Activated CD4-positive, alpha-beta T cell treated with anti-CD3 and anti-CD28 coated beads, Interleukin-2, amount 50 U/mL, for 4 hours (primary cell): ENCODE measurements at places on chromosomes 11 and 22.
A peak's percentile ranks its signal among the peaks of the same experiment; 100 is the strongest.

DNA sequence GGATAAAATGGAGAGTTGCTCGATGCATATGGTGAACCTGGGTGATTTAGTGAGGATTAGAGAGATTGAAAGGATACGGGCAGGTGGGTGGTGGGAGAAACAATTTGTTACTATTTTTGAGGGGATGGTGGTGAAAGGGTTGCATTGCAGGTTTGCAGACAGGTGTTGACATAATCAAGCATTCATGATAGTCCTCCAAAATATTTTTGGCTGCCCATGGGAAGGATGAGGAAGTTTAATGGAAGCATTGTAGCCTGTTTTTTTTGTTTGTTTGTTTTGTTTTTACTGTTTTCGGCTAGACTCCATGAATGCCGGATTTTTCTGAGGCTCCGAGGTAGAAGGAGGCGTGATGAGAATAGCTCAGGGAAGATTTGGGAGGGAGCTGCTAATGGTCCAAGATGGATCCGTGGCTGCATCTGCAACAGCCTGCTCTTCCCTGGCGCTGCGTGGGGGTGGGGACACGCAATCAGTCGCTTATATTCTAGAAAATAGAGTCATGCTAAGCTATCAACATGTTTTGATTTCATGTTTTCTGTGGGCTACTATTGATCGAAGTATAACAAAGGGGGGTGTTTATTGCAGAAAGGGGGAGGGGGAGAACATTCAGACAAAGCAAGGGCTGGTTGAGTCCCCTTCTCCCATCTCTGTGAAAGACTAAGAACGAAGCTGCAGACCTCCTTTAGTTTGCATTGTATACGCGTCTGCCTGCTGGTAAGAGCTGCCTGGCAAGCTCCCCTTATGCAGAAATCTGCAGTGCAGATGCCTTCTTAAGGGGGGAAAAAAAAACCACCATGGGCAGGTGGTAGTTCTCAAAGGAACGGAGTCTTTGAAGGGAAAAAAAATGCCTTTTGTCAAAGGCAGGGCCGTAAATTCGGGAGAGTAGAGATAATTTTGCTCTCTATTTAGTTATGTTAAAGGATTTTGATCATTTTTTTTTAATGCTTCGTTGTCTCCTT, 1.0 kb downstream of the RTN3 start:
- no peak for DNase-seq

DNA sequence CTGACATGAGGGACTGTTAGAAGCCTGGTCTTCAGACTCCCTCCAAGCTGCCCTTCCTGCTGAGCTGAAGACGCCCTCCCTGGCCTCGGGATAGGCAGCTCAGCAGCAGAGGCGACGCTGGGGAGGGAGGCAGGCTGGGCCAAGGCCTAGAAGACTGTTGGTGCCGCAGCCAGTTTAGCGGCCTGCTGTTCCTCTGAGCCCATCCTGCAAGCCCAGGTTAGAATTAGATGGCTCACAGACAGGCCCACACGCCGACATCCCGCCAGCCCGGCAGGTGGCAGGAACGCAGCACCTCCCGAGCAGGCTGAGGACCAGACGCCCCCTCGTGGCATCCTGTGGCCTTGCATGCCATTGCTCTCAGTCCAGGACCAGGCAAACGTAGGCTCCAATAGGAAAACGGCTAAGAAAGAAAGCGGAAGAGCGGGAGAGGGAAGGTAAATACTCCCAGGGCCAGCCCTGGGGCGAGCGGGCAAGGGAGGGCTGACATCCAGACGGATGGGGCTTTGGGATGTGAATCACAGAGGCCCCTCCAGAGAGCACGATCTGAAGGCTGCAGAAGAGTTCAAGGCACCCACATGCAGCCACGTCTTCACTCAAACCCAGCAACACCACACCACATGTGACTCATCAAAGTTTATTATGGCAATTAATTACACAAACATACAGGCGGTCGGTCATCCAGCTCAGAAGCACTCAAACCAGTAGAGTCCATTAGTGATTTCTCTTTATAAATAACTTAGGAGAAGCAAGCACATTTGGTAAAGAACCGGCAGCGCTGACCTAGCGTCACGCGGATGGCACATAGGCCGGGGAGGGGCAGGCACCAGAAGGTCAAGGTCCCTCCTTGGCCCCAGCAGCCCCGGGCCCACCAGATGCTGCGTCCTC, 27.6 kb downstream of the CD5 start:
- DNase-seq = peak; percentile 89

DNA sequence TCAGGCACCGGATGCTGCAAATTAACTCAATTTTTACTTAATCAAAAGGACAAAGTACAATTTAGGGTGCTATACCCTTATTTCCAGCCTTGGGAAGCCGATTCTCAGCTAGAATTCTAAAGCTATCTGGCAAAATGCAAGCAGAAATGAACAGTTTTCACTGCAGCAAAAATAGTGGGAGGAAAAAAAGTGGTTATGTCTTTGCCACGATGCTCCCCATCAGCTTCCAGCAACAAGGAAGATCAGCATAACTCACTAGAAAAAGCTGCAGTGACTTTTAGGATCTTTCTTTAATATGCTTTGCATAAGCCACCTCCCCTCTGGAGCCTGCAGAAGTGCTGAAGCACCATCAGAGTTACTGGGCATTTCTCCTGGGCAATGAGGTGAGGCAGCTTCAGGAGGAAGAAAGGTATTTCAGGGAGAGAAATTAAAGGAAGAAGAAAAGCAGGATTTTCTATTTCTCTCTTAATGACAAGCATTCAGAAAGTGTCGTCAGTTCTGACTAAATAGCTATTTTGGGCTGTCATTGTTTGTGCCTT, 702.9 kb downstream of the DLG2 start:
- DNase-seq = no peak

GRCh38 chr11:112087212-112087611, 539 bp downstream of the SDHD start:
- no peak for DNase-seq

- no peak for DNase-seq
Observed at GRCh38 chr22:22109693-22110466, 127.3 kb upstream of the TOP3B start.

DNA sequence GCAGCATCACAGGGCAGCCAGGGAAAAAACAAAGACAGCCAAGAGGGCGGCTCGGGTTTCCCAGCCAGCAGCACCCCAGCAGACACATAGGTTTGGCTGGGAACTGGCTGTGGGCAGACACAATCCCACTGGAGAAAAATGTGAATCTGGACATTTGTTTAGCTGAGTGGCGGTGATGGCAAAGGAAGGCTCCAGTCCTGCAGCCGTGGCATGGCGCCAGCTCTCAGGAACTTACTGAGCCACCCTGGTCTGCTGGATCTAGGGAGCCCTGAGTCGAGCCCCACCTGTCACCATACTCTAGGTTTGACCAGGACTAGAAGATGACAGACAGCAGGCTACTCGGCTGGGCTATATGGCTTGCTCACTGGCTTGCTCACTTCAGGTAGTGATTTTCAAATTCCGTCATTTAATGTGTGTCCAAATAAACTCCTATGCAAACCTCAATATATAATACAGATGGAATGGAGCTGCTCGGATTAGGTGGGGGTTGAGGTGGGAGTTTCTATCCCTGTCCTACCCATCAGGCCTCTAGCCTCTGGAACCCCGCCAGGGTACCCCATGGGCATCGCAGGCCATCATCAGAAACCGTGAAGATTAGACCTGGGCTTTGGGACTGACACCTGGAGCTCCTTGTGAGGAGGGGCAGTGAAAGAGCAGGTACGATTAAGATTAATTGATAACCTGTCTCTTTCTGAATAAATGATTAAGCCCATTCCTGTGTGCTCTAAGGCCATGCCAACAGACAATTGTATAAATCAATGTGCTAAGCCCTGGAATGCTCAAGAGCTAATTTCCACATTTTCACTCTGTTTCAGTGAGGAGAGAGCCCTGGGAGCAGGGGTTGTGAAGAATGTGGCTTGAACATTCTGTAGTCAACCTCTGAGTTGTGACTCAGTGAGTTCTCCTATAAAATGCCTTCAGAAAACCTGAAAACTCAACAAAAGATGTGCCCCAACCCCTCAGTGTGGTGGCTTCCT, 42.5 kb downstream of the GALNT18 start:
- DNase-seq = no peak

DNA sequence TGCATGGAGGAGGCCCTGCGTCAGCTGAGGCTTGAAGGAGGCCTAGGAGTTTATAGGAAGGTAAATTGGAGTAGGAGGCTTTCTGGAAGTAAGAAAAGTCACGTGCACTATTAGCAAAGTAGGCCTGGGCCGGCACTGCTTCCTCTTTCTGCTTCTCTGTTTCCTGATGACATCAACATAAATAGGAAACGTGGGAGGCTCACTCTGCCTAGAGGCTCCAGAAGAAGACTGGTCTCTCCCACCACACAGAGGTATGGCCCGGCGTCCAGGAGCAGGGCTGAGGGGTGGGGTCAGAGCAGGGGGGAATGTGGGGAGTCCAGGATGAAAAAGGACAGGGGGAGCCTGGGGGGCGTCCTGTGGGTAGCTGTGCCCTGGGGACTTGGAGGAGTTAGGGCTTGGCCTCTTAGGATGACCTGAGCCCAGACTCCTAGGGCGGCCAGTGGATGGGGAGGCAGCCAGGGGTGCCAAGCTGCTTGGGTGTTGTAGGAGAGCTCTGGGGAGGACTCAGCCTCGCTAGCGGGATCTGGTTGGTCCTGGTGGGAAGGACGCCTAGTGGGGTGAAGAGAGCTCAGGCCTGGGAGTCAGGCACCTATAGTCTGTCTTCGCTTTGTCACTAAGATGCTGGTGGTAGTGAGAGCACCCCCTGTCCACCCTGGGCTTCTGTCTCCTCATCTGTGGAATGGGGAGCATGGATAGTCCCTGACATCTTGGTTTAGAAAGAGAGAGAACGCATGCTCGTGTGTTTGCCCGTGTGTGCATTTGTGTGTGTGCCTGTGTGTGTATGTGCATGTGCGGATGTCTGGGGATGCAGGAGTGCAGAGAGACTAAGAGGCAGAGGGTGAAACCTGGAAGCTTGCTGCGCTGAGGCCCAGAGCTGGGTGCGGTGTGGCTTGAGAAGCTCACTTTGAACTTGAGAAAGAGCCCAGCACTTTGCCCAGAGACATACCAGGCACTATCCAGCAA, at the start of gene CSF2RB:
Gene CSF2RB, plus strand, starts transcription at position 202 of the 963 bp plus-strand sequence. CDS start 8,580 bp downstream, outside the sequence.
- no peak for DNase-seq

DNA sequence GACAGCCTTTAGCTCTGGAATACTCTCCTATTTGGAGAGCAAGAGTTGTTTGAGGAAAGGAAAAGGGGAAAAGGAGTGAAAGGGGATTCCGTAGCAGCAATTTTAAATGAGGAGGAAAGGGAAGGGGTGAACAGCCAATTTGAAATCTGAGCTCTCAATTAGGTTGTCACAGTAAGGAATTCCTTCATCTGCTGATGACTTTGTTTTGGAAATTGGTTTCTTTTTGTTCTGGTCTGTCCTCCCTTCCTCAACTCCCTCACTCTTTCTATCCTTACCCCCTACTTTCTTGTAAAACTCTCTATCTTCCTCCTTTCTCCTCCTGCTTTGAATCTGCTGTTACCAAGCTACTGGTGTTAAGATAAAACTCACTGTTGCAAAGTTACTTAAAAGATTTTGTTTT, 1155.6 kb downstream of the DLG2 start:
- DNase-seq = no peak

GRCh38 chr11:76443268-76443980, 1.4 kb upstream of the EMSY start:
- no peak for DNase-seq

- no peak for DNase-seq
Observed at GRCh38 chr22:50176850-50177536, 6.5 kb downstream of the PANX2 start.

- DNase-seq = no peak
Observed at GRCh38 chr22:44531487-44531886, 33.5 kb upstream of the RTL6 start.

DNA sequence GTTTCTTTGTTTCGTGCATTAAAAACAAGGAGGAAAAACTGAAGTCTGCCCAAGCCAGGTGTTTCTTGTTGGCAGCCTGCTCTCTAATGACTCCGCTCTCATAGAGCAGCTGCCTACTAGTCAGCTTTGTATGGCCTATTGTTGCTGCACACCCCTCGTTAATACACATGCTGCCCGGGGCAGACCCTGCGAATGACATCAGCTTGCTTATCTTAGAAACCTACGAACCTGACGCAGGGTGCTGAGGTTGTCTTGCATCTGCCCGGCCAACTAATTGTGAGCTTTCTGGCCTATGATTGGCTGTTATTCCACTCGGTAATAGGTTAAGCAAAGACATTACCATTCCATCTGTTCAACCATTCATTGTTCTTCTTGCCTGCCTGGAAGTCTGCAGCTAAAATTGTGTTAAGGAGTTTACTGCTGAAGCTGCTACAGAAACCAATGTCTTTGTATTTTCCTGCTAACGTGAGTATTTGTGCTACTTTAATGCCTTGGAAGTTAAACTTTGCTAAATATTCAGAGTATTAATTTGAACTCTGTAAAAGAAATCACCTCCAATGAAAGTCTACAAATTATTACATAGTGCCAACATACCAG, 37.5 kb downstream of the ZC3H12C start:
- no peak for DNase-seq
